ENCODE measurements at places on chromosomes 11 and 22.

GRCh38 chr11:39641751-39642150, 1817.7 kb downstream of the LRRC4C start:
- DNase-seq = no peak

GRCh38 chr22:46569055-46569847, 31.8 kb upstream of the CELSR1 start:
- no peak for DNase-seq

GRCh38 chr22:18992543-18993198, 56.6 kb upstream of the PRODH start:
- no peak for DNase-seq

DNA sequence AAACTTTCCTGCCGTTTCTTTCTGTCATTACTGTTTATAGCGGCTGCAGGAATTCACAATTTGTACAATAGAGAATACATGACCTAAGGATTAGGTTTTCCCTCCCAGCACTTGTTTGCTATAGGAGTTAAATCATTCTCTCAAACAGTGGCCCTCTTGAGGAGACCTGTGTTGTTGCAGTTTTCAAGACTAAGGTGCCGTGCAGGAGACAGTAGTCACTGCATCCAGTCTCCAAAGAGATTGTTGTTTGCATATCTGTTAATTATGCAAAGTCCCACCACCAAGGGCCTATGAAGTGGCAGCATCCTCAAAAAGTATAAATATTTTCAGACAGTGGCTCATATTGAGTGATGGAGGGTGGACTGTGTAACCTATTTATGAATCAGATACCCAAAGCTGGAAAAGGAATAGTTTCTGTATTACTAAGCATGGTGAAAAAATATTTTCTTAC, 2.3 kb downstream of the PRSS23 start:
- no peak for DNase-seq

GRCh38 chr11:14315130-14315529, 43.9 kb downstream of the RRAS2 start:
- no peak for DNase-seq

DNA sequence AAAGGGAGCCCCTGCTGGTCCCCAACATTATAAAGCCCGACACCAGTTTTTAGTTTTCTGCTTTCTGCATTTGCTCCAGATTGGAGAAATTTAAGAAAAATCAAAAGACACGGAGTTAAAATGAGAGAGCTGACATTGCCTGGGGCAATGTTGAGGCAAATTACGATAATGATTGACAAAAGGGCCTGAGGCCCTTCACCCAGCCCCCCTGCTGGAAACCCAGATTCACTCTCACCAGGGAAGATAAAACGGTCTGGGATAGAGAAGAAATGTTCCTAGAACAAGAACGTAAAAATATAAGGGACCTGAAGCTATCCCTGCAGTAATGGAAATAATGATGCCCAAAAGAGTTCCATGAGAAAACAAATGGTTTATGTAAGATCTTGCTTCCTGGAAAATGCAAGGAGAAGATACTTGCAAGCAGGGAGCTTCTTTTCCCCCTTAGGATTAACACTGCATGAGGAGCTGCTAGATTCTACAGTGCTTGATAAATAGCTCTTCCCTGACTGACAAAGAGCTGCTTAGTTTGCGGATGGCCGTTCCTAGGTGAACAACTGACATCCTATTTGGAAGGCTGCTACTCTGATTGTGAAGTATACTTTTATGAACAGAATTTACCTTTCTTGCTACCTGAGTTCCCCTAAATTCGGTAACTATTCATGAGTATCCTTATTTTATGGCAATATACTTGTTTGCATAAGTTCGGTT, 40.6 kb upstream of the GNAZ start:
- DNase-seq = no peak

- no peak for DNase-seq
Measured at GRCh38 chr11:102216433-102217075, 100.7 kb upstream of the BIRC3 start.

GRCh38 chr22:39234867-39235687, 9.7 kb downstream of the PDGFB start:
- DNase-seq = no peak

DNA sequence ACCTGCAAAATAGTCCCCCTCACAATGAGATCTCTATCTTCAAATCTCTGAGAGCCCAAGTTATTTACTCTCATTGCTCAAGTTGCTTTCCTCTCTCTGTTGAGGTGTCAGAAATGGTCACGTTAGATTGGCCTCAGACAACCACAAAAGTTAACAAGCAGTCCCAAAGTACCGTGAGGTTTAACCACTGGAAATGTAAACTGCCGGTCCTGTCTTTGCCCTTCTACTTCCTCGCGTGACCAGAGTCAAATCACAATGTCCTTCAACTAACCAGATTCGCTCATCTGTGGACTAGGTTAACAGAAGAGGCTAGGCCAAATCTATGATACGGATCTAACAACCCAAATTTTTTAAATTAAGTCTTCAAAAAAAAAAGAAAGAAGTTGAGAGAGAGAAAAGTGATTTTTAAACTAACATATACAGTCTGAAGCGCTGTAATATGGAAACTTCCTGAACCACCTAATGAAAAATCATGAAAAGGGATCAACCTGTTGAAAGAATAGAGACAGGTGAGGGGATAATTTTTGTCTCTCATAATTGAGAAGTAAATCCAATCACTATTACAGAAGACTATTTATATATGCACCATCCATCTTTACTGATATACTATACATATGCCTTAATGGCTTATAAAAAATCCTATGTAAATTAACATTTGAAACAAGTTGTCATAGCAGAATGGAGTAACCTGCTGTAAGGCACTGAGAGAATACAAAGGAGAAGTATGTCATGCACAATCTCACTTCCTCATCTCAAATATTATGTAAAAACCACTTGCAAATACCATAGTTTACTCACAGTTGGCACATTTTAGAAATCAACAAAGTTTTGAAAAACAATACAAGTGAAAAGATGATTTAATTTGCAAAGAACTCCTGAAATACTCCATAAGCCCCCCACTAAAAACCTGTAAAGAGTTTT, 3.3 kb upstream of the JAML start:
- DNase-seq = no peak

- no peak for DNase-seq
Measured at GRCh38 chr11:68828957-68829356, 12.8 kb downstream of the CPT1A start.

DNA sequence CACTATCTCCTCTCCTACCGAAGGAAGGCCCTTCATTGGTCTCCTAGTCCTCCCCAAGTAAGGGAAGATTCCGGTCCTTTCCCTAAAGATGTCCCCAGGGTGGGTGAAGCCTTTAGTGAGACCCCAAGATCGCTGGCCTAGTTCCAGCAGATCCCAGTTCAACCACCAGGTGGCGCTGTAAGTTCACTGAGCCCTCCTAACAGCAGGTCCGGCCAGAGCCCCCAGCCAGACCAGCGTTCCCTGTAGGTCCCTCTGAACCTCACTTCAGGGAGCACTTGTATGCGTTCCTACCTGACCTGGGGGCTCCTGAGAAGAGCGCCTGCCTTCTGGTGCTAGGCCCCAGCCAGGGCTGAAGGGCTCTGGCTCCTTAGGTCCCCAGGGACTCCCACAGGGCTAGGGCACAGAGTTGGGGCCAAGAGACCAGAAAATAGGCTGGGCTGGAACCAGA, 38.1 kb downstream of the LMO1 start:
- DNase-seq = peak; percentile 64

- DNase-seq = no peak
Measured at GRCh38 chr22:21651521-21652009, 9.5 kb downstream of the SDF2L1 start.

DNA sequence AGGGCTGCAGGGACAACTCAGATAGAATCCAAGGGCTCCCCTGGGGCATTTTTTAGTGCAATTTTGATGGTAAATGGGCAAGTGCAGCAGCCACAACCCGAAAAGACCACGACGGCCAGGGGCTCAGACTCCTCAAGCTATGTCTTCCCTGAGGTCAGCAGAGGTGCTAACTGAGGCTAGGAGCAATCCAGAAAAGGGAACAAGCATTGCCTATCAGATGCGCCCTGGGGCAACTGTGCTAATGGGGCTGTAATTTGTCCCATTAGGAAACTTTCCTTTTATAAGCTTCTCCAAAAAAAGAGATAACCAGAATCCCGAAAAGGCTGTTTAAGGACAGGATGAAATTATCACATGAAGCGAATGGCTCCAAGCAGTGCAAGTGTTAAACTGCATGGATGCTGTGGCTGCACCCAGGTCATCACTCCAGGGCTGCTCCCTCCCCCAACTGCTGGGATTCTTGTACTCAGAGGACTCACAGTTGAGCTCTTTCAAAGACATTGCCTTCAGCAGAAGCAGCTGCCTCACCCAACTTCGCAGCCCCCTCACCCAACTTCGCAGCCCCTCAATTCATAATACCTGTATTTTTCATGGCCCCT, 2.8 kb upstream of the CD3E start:
- no peak for DNase-seq

DNA sequence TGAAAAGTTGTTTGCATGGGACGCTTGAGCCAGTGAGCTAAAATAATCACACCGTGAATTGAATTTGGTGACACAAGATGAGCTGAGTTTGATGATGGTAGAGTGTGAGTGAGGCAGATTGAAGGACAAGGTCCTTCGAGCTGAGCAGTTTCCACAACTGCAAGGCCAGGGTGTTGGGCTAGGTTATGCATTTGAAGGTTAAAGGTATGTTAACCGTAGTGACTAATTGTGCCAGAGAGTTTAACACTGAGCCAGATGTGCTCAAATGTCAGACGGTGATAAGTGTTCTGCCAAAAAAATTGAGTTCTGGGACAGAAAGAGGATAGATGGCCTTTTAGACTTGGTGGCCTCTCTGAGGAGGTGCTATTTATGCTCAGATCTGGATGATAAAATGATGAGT, 89.5 kb downstream of the FAM83F start:
- no peak for DNase-seq
